ENCODE measurements at places on chromosomes 7 and 10.

GRCh38 chr10:64959116-64959515 lies 1437.9 kb downstream of the REEP3 start:
- no peaks in the 10 kb centered on the region for H3K4me1 ChIP-seq
- no peak for DNase-seq
- H3K36me3 ChIP-seq: no peaks in the 10 kb centered on the region

GRCh38 chr7:35556515-35557471 lies 138.1 kb downstream of the HERPUD2 start:
- H3K27ac ChIP-seq: no peak overlapping the region
- no peaks in the 10 kb centered on the region for H3K27me3 ChIP-seq
- H3K4me3 ChIP-seq: no peak overlapping the region
- H3K4me1 ChIP-seq: no peaks in the 10 kb centered on the region
- DNase-seq: no peak

DNA sequence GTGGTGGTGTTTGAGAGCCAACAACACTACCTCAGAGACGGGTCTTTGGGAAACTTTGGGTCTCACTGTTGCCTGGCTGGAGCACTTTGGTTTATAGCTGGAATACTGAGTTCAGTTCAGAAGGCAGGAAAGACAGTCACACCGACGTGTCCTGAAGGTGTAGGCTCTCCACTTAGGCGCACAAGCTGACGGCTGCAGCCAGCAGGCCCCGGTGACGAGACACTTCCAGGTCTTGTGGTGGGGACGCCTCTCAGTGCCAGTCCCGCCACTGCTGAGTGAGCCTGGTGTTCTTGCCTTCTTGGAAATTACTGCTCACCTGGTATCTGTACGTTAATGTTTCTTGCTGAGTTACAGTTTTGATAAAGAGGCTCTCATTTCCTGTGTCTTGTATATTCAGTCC lies 74.0 kb downstream of the WDR37 start:
- no peaks in the 10 kb centered on the region for H3K27me3 ChIP-seq
- no peak overlapping the region for H3K4me3 ChIP-seq
- H3K4me1 ChIP-seq: no peaks in the 10 kb centered on the region

GRCh38 chr10:106457522-106457921 lies 707.0 kb downstream of the SORCS1 start:
- H3K36me3 ChIP-seq: no peaks in the 10 kb centered on the region
- H3K4me1 ChIP-seq: no peaks in the 10 kb centered on the region
- no peak overlapping the region for H3K4me3 ChIP-seq
- H3K27ac ChIP-seq: no peak overlapping the region

- H3K36me3 ChIP-seq: no peaks in the 10 kb centered on the region
- H3K4me3 ChIP-seq: no peak overlapping the region
- H3K27me3 ChIP-seq: no peaks in the 10 kb centered on the region
- no peak overlapping the region for H3K27ac ChIP-seq
Measured at GRCh38 chr7:113915956-113916355, 2.9 kb downstream of the PPP1R3A start.

GRCh38 chr7:41696323-41696916 lies 6.5 kb downstream of the INHBA start:
- no peaks in the 10 kb centered on the region for H3K36me3 ChIP-seq
- DNase-seq: no peak
- H3K27me3 ChIP-seq: no peaks in the 10 kb centered on the region
- peak overlapping the region; percentile 72 for H3K27ac ChIP-seq
- peaks cover 49% of the 10 kb centered on the region for H3K4me1 ChIP-seq
- peak overlapping the region; percentile 10 for H3K4me3 ChIP-seq

- no peak overlapping the region for H3K4me3 ChIP-seq
- no peak for DNase-seq
- peaks cover 8% of the 10 kb centered on the region for H3K4me1 ChIP-seq
- no peaks in the 10 kb centered on the region for H3K27me3 ChIP-seq
Measured at GRCh38 chr10:18689498-18689897, 30.3 kb downstream of the ARL5B start.

GRCh38 chr7:2520131-2520760 lies 672 bp downstream of the LFNG start:
- DNase-seq: no peak
- H3K4me3 ChIP-seq: peak overlapping the region; percentile 62
- no peaks in the 10 kb centered on the region for H3K27me3 ChIP-seq
- H3K27ac ChIP-seq: peak overlapping the region; percentile 78
- peaks cover 52% of the 10 kb centered on the region for H3K4me1 ChIP-seq
- peaks cover 6% of the 10 kb centered on the region for H3K36me3 ChIP-seq

DNA sequence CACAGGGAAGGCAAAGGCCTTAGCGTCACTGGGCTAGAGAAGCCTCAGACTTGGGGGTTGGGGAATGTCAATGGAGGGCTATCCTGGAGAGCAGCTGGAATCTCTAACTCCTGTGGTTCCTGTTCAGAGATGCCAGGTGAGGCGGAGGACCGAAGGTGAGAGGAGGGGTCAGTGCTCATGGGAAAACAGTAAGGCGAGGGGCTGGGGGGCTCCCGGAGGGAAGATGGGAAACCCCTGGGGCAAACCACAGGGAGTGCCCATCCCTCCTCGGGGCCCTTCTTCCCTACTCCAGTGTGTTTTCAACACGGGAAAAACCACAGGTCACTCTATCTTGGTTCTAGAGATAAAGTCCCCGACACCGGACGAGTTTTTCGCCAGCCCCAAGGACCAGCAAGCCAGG lies 3.3 kb downstream of the LRCH4 start:
- no peaks in the 10 kb centered on the region for H3K27me3 ChIP-seq
- H3K27ac ChIP-seq: peak overlapping the region; percentile 98
- H3K36me3 ChIP-seq: peaks cover 54% of the 10 kb centered on the region
- no peak for DNase-seq

DNA sequence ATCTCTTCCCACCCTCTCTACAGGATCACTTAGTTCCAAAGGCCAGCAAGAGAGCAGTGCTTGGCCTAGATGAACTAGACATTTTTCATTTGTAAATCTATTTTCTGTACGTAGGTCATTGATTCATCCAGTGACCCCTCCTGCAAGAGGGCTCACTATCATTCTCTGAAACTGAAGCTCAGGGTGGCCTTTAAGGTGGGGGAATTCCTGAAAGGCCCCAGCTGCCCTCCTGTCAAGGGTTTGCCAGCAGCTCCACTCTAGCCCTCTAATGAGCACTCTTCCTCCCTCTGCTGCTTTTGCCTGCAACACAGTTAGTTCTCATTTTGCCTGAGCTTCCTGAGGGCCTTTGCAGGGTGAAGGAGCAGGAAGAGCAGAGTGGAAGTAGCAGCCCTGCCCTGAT lies 41.2 kb downstream of the LRRC18 start:
- no peak for DNase-seq
- no peaks in the 10 kb centered on the region for H3K4me1 ChIP-seq
- no peaks in the 10 kb centered on the region for H3K27me3 ChIP-seq
- no peak overlapping the region for H3K4me3 ChIP-seq

DNA sequence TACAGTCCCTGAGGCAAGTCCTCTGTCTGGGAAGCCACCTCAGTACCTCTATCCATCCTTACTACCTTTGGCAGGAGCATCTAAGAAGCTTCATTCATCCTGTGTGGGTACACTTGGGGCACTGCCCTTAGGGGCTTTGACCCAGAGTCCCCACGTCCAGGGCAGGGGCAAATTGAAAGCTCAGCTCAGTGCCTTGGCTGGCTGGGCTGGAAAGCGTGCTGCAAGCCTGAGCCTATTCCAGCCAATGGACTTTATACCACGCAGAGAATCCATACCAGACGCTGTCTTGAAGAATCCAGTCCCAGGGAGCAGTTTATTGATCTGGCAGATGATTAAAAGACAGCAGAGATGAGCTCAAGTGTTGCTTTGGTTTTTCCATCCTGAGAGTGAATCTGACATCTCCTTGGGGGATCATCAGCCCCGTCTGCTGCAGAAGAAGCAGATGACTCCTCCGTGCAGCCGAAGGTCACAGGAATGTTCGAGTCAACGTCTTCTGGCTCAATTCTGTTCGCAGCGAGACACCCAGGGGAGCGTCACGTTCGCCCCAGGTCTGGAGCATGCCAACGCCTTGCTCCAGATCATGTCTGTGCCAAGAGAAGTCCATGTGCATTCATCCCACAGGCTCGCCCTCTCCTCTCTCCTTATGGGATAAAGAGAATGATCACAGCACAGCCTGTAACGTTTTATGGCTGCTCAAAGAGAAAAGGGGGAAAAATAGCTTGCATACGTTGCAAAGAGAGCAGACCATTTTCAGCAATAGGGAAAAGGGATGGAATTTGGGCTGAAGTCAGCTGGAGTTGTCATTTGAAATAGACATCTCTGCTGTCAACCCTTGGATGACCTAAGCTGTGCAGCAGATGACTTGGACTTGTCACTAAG lies 35.8 kb upstream of the LYZL1 start:
- no peak for DNase-seq
- H3K27me3 ChIP-seq: no peaks in the 10 kb centered on the region
- no peak overlapping the region for H3K4me3 ChIP-seq
- H3K27ac ChIP-seq: no peak overlapping the region
- no peaks in the 10 kb centered on the region for H3K36me3 ChIP-seq

- peak overlapping the region; percentile 42 for H3K27ac ChIP-seq
- no peaks in the 10 kb centered on the region for H3K36me3 ChIP-seq
- H3K27me3 ChIP-seq: no peaks in the 10 kb centered on the region
- H3K4me3 ChIP-seq: no peak overlapping the region
Measured at GRCh38 chr10:119539359-119539825, 3.1 kb downstream of the RGS10 start.

DNA sequence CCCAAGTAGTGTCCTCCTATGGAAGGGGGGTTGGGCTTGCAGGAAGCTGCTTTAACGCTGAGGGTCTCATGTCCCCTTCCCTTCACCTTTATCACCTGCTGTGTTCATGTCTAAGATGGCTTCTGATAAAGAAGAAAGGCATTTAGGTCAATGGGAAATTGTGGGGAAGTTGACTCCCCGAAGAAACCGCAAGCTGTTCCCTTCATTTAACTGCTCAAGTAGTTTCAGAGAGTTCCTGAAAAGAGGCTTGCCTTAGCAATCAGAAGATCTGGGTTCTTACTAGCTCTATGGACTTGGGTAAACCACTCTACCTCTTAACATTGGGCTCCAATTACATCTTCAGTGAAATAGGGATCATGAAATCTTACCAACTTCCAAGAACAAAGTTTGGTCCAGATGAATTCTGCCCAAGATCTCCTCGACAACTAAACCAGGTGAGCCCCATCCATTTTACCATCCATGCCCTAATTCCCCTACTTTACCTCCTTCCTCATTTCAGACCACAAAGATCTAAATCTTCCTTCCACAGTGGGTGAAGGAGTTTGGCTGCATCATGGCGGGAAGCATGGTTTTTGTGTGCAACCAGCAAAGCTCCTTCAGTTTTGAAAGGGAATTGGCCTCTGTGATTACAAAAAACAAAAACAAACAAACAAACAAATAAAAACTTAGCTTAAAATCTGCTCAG lies 30.4 kb upstream of the UCN3 start:
- H3K4me1 ChIP-seq: peaks cover 7% of the 10 kb centered on the region
- H3K27ac ChIP-seq: no peak overlapping the region
- no peak overlapping the region for H3K4me3 ChIP-seq
- no peaks in the 10 kb centered on the region for H3K36me3 ChIP-seq
- H3K27me3 ChIP-seq: no peaks in the 10 kb centered on the region
- no peak for DNase-seq

- no peak for DNase-seq
- H3K27ac ChIP-seq: peak overlapping the region; percentile 88
Measured at GRCh38 chr10:79244841-79245504, 102.3 kb upstream of the PPIF start.

- H3K27me3 ChIP-seq: no peaks in the 10 kb centered on the region
- no peak for DNase-seq
- peaks cover 33% of the 10 kb centered on the region for H3K4me1 ChIP-seq
- H3K36me3 ChIP-seq: no peaks in the 10 kb centered on the region
- H3K4me3 ChIP-seq: no peak overlapping the region
Measured at GRCh38 chr7:133431134-133431724, 178.4 kb downstream of the EXOC4 start.

DNA sequence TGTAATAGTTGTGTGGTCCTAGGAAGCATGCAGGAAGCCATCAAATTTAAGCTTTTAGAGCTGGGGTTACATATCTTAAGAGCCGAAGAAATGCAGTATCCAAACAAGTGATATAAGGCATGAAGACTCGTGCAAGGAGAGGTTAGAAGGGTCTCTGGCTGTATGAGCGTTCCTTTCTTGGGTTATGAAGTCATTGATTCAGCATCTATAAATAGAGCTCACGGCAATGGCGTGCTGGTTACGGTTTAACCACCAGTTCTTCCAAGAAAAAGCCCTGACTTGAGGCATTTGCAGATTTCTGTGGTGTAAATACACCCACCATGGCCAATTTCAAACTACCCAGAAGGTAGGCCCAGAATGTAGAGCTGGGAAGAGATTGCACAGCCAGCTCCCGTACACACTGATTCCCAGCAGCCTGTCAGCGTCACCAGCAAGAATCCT lies 72.0 kb upstream of the KAT6B start:
- no peak for DNase-seq
- no peak overlapping the region for H3K4me3 ChIP-seq
- no peaks in the 10 kb centered on the region for H3K4me1 ChIP-seq
- H3K27me3 ChIP-seq: no peaks in the 10 kb centered on the region
- H3K36me3 ChIP-seq: no peaks in the 10 kb centered on the region

GRCh38 chr7:46745707-46746090 lies 824.6 kb upstream of the IGFBP3 start:
- H3K4me3 ChIP-seq: no peak overlapping the region
- no peaks in the 10 kb centered on the region for H3K4me1 ChIP-seq
- no peak for DNase-seq
- H3K36me3 ChIP-seq: no peaks in the 10 kb centered on the region
- no peak overlapping the region for H3K27ac ChIP-seq
- no peaks in the 10 kb centered on the region for H3K27me3 ChIP-seq

DNA sequence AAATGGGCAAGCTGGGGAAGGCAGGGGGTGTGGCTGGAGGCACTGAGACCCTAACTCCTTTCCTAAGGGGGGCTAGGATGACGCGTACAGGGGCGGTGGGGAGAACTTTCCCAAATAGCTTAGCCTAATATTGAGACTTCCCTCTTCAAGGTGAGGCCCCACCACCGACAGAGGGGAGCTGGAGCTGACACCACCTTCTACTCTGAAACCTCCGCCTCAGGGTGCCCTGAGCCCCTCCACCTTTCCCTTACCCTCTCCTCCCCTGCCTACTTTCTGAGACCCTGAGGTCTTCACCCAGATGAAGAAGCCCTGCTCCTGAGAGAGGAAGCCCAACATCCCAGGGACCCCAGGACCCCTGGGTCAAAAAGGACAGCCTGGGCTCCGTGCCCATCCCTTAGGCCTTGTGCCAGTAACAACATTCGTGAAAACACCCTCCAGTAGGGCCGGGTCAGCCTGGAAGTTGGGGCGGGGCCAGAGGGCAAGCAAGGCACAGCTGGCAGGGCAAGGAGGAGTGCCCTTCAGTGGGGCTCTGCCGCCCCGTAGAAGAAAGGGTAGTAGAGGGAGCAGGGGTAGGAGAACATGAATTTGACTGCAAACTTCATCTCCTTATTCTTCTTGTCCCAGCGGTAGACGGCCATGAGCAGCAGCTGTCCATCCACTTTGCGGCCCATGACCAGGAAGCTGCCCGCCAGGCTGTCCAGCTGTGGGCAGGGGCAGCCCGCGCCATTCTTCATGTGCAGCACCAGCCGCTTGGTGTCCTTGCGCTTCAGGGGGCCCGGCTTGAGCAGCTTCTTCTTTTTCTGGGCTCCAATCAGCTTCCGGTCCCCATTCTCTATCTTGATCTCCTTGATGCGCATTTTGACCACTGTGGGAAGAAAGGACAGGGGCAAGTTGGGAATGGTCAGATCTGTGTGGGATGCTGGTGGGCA lies 4.5 kb downstream of the SFRP5 start:
- H3K4me1 ChIP-seq: peaks cover 13% of the 10 kb centered on the region
- no peaks in the 10 kb centered on the region for H3K36me3 ChIP-seq
- no peak overlapping the region for H3K4me3 ChIP-seq
- no peak overlapping the region for H3K27ac ChIP-seq
- H3K27me3 ChIP-seq: peaks cover 45% of the 10 kb centered on the region

- no peak overlapping the region for H3K27ac ChIP-seq
- no peaks in the 10 kb centered on the region for H3K36me3 ChIP-seq
- peaks cover 26% of the 10 kb centered on the region for H3K4me1 ChIP-seq
- H3K4me3 ChIP-seq: no peak overlapping the region
- no peaks in the 10 kb centered on the region for H3K27me3 ChIP-seq
Measured at GRCh38 chr10:97019213-97019844, 166.4 kb downstream of the SLIT1 start.

Measured in esophagus squamous epithelium (tissue), 5 donors.